ENCODE measurements at places on chromosomes 16 and 17.

DNA sequence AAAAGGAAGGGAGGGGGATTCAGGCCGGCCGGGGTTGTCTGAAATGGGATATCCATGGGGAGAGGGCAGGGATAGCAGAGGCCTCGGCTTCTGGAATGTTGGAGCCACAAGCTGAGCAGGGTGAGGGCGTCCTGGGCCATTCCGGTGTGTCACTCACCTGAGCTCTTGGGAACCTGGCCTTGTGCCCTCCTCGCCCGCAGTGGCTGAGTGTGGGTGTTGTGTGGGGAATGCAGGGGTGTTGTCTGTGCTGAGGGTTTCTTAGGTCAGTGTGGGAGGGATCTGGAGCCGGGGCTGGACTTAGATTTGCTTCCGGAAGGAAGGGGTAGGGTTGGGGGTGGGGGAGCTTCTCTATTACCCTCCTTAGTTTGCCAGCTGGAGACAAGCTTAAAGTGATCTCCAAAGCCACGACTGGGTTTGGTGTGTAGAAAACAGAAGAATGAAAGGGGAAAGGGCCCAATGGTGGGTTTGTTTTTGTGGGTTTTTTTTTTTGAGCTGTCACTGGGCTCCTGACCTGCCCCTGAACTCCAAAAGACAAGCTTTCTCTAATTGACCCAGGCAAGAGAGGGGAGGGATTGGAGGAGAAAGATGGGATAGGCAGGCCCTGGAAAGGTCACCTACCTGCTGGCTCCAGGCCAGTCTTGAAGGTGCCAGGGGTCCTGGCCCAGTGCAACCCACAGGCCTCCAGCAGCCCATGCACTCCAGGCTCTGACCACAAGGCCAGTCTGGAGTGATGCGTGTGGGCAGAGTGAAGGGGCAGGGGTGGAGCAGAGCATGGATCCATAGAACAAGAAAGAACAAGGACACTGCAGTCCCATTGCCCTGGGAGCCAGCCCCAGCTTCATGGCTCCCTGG, at the start of gene SULT1A2:
Gene SULT1A2 (minus strand): TSS at position 211 of the 852 bp plus-strand sequence. CDS start 1,120 bp downstream, outside the sequence.
- no peak for DNase-seq

DNA sequence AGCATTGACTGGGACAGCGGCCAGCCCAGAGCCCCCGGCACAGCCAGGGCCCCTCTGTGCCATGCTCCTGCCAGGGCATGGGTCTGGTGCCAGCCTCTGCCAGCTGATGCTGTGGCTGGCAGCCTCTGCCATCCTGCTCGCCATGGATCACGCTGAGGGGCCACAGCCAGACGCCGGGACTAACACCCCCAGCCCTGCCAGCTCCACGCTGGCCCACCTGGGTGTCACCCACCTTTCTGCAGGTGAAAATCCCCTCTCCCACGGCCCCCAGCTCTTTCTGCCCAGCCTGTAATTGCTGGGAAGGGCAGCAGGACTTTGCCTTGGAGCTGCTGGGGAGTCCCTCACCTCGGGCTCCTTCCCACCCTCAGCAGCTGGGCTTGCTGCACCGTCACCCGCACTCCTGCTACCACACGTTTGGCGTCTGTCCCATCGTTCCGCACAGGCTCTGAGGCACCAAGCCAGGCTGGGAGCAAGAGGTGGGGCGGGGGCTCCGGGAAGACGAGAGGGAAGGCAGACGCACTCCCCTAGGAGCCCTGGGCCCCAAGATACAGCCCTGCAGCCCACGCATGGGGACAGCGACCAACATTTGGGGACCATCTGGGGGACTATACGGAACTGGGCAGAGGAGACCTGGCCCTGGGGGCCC, 42.0 kb upstream of the ACSF3 start:
- peak; percentile 78 for DNase-seq

GRCh38 chr16:75482434-75483205, 12.6 kb downstream of the CHST6 start:
- no peak for DNase-seq

- DNase-seq: no peak
Measured at GRCh38 chr17:46777943-46778915, 40.3 kb downstream of the WNT3 start.

- DNase-seq: no peak
Measured at GRCh38 chr16:12927591-12927990, 26.2 kb downstream of the SHISA9 start.

DNA sequence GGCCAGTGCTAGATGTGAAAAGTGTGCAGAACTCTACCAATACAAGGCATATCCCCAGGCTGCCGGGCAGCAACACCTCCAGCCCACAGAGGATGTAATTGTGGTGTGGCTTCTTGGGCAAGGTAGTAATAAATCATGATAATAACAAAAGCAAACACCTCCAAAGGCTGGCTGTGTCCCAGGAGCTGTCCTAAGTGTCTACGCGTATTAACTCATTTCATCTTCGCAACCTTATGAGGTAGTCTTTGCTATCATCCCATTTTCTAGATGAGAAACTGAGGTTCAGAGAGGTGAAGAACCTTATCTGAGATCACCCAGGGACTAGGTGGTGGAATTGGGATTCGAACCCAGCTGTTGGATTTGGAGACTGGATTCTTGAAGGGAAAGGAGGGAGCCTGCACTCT, 5.3 kb downstream of the PDK2 start:
- DNase-seq: no peak

Data from spinal cord (tissue), 10 donors.